Activated T-cell treated with anti-CD3 and anti-CD28 coated beads, Interleukin-2, amount 50 U/mL, for 24 hours (primary cell): ENCODE measurements at places on chromosomes 2 and 18.
A peak's percentile ranks its signal among the peaks of the same experiment; 100 is the strongest.

- no peak for DNase-seq
Observed at GRCh38 chr2:205357732-205358131, 324.6 kb upstream of the NRP2 start.

GRCh38 chr2:237920673-237921072 lies 46.1 kb upstream of the UBE2F start:
- DNase-seq, result no peak

GRCh38 chr2:73232403-73233153 lies 461 bp downstream of the PRADC1 start:
- peak; percentile 66 for DNase-seq

GRCh38 chr2:202703091-202703490 lies 68.3 kb downstream of the FAM117B start:
- DNase-seq, result no peak

DNA sequence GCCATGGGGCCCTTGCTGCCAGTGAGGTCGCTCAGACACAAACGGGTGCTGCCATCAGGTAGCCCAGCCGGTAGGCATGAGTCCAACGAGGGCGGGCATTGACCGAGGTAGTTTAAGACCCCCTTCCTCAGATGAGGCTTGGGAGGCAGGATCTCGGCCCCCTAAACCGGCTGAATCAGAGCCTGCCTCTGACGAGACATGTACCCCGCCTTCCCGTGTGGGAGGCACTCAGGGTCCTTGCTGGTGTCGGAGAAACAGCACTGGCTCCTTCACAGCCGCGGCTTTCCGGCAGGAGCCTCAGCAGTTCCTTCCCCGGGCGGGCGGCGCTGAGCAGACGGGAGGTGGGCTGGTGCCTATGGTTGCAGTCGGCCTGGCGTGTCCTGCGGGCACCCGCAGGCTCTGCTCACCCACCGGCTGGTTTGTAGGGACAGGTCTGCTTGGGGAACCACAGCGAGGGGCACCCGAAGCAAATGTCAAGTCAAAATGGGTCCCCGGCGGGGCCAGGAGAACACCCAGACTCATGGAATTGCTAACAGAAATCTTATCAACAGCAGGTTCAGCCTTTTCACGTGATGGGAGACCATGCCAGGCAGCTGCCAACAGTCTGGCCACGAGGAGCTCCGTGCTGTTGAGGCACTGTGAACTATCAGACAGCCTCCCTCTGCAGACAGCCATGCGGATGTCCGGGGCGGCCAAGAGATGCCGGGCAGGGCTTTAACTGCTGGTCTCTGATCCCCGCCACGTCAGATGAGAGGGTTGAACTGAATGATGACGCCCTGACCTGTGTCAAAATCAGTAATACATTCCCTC lies 2.8 kb downstream of the KCNG2 start:
- no peak for DNase-seq

GRCh38 chr2:191302459-191303139 lies 57.4 kb downstream of the MYO1B start:
- no peak for DNase-seq

- DNase-seq, result no peak
Observed at GRCh38 chr2:178401994-178402437, 49.0 kb downstream of the PRKRA start.
